ENCODE measurements at places on chromosomes 6 and 20.

DNA sequence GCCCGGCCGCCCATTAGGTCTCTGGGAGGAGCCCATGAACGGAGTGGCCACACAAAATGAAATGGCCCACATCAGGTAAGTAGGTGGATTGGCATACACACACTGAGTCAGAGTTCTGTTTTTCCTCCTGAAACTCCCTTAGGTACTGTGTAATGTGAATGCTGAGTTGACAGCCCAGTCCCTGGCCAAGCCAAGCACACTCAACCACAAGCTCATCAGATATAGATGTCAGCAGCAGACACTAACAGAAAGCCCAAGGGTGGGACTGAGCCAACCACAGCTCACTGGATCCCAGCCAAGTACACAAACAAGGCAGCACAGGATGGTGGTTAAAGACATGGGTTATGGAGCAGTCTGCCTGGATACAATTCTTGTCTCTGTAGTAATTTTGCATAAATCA lies 403.4 kb downstream of the GJA1 start:
- DNase-seq: peak; percentile 2

DNA sequence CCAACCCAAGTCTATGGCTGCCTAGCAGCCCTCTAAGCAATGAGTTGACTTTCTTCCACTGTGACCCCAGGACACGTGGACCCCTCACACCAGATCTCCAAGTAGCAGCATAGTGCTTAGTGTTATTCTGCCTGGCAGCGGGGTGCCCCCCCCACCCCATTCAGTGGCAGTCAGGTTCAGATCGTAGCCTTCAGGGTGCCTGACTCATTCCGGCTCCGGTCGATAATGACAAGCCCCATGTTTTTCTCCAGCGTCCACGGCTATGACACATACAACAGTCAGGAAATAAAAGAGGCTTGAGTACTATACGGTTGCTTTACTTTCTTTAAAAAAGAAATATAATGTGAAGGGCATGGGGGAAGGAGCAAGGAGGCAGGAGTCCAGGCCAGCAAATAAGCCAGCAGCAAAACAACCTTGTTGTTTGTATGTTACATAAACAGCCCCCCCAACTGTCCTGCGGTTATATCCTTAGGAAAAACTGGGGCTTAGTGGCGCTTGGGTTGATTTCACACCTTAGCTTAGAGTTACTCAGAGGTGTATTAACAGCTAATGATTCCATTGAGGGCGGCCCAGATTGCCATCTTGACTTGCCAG lies 23.1 kb downstream of the GNAS start:
- DNase-seq: no peak

DNA sequence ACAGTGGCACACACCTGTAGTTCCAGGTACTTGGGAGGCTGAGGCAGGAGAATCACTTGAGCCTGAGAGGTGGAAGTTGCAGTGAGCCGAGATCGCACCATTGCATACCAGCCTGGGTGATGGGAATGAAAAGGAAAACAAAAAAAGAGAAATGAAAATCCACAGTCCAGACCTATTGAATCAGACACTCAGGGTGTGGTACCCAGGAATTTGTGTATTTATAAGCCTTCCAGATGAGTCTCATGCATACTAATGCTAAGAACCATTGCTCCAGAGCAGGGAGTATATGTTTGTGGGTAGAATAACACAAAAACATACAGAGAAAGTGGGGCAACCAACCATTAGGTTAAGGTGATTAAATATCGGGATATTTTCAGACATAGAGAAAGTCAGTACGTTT lies 36.1 kb upstream of the PLCB4 start:
- no peak for DNase-seq

DNA sequence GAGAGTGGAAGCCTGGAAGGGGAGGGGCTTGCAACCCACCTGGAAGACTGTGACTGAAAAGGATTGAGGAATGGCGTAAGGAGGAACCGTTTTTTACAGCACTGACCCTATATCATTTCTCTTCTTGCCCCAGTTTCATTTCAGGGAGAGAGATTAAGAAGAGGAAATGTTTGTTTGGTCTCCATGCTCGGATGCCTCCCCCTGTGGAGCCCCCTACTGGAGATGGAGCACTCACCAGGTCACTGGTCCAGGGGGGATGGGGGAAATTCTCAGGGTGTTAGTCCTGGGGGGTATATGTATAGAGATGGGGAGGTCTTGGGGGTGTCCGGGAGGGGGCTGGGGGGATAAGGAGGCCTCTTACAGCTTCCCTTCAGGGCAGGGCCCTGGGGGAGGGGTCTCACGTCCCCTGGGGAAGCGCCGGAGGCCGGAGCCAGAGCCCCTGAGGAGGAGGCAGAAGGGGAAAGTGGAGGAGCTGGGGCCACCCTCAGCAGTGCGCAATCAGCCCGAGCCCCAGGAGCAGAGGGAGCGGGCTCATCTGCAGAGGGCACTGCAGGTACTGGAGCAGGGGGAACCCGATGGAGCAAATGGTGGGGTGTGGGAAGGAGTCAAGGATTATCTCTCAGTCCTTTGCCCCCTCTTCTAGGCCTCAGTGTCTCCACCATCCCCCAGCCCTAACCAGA lies 3.2 kb downstream of the CUTA start:
- no peak for DNase-seq

DNA sequence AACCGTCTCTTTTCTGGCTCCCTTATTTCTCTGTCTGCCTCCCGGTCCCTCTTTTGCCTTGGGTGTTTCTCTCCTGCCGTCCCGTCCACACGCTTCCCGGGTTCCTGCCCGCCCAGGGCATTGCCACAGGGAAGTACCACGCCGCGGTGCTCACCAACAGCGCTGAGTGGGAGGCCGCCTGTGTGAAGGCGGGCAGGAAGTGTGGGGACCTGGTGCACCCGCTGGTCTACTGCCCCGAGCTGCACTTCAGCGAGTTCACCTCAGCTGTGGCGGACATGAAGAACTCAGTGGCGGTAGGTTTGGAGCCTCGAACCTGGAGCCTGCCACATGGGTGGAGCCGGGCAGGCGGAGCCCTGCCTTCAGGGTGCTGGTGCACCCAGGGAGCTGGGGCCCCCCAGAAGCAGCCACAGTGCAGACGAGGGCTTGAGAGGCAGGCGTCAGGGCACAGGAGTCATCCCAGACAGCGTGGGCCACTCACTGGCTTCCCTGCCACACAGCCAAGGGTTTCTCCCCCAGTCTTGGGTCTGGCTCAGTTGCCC lies 21.3 kb downstream of the NPEPL1 start:
- DNase-seq: no peak

- DNase-seq: peak; percentile 80
These were observed 143.7 kb upstream of the PTPN1 start for GRCh38 chr20:50366270-50367103.

GRCh38 chr6:77548190-77548589 lies 84.9 kb upstream of the HTR1B start:
- no peak for DNase-seq

- no peak for DNase-seq
These were observed 24.3 kb downstream of the EPB41L2 start for GRCh38 chr6:131038597-131039344.

GRCh38 chr20:46721476-46721875 lies 12.0 kb downstream of the SLC2A10 start:
- no peak for DNase-seq

DNA sequence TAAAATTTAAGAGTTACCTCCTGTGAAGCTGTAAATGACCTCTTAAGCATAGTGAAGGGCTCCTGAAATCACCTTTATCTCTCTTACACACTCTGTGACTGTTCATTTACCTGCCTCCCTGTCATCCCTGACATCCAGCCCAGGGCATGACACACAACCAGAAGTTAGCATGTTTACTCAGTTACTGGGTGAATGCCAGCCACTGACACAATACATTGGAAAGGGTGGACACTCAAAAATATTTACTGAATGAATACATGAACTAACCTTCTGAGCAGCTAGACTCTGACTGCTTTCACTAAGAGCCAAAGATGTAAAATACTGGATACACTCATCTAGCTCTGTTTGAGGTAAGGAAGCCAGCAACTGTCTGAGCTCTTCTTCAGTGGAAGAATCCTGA lies 25.3 kb downstream of the SERAC1 start:
- DNase-seq: no peak

DNA sequence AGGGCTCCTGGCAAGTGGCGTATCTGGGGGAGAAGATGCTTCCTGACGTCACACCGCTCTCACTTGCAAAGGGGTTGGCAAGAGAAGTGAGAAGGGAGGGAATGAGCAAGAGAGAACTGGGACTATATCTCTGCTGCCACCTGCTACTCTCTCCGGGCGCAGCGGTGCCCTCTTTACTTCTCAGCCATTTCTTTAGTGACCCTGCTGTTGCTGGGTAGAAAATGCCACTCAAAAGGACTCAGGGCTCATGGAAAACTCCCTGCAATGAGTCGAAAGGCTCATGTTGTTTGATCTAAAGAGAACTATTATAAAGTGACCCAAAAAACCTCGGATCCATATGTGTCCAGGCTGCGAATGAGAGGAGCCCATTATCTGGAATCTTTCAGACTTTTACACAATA lies 401.8 kb downstream of the SAMD5 start:
- DNase-seq: no peak

DNA sequence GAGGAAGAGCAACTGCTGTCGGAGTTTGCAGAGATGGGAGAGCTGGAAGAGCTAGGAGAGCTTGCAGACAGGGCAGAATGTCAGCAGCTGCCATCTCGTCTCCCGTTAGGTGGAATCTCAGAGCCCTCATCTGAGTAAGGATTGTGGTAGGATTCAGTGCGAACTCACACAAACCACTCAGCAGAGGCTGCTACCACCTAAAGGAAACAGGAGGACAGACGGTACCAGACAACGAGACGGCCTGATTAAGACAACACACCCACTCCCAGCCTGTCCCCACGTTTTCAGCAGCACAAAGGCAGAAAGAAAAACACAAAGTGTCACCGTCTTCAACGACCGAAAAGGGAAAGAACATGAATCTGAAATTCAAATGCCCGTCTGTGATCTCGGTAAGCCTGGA lies 4.1 kb downstream of the LEMD2 start:
- no peak for DNase-seq

DNA sequence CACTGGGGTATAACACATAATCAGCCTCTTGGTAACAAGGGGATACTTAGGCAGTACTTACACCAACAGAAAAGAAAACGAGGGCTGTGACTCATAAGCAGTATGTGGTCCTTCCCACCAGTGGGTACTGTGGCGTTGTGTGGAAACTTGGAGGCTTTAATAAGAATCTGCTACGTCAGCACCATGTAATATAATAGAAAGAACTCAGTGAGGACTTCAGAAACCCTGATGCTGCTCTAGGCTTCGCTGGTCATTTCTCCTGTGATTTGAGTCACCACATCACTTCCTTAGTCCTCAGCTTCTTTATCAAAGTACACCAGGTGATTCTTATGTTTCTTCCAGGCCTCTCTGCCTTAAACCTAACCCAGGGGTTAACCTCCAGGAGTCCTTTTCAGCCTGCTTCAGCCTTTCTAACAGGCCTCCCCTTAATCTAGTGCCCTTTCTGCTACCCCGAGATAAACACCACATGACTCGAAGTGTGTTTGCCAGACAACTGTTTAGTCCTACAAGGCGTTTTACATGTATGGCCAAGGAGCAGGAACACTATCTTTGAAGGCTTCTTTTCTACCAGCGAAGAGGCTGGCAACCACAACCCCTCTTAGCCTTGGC lies 68.5 kb downstream of the FYN start:
- DNase-seq: no peak

DNA sequence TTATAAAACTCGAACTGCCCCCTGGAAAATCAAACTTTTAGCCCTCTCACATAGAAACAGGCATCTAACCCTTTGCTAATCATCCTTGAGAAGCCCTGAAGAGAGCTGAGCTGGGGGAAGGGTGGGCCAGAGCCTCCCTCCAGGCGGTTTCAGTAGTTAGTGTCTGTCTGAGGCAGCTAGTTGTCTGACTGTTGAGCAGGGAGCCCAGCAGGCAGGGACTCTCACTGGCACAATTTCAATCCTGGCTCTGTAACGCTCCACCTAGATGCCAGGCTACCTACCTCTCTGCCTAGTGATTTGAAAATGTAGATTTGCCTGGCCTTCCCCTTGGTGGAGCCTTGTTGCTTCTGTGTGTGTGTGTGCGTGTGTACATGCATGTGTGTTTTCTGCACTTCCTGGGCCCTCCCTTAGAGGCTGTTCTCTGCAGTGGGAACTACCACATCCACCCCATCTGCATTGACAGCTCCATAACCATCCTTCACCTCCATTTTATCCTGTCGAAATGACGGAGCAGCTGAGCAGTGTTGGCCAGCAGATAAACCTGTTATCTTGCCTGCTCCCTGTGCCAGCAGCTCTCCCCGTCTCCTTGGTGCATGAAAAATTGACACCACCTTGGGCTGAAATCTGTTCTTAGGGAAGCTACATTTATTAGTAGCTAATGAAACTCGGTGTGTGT lies 69.6 kb upstream of the VSTM2L start:
- DNase-seq: no peak

DNA sequence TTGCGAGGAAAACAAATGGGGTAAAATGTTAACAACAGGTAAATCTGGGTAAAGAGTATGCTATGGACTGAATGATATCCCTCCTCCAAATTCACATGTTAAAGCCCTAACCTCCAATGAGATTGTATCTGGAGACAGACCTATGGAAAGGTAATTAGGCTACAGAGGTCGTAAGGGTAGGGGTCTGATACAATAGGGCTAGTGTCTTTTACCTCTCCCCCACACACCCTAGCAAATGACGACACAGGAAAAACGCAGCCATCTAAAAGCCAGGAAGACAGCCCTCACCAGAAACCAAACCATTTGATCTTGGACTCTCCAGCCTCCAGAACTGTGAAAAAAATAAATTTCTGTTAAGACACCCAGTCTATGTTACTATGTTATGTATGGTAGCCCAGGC lies 20.6 kb upstream of the FBXO9 start:
- DNase-seq: no peak

DNA sequence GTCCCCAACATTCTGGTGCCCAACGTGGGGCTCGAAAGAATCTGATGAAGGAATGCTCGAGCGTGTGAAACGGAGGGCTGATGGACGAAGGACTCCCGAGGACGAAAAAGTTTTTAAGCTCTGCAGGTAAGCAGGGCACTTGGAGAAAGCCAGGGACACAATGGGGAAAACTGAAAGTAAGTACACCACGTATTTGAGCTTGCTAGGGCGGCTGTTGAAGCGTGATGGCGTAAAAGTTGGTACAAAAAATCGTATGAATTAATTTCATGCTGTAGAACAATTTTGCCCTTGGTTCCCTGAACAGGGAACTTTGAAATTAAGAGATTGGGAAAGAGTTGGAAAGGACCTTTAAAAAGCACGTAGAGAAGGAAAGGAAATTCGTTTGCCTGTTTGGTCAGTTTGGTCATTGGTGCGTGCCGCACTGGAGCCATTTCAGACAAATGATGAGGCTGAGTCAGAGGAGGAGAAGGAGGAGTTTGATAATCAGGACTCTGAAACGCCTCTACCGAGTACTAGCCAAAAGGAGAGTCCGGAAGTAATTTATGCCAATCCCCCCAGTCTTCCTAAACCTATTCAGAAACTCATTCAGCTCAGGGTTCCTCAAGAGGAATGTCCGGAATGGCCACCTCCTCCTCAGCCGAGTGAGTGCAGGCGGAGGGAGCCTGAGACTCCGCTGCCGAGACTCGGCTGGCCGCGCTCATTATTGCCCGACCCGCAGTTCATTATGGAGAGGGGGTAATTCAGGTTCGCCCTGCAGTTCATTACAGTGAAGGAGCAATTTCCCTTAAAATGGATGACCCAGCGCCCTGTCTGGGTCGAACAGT lies 59.2 kb upstream of the PRSS16 start:
- no peak for DNase-seq

- no peak for DNase-seq
These were observed 113.9 kb downstream of the FYN start for GRCh38 chr6:111759331-111759835.

GRCh38 chr6:34986845-34987246 lies 97.8 kb downstream of the ANKS1A start:
- DNase-seq: peak; percentile 21

Data from SHP77 (cell line).